ENCODE measurements at places on chromosomes 16 and 17. TPM values are rescaled to one million over a fixed set of nuclear protein-coding genes. Genes with fewer than 3 reads are reported as not detected.

YBX2 gene
- total RNA-seq: 0.81 TPM

FDXR gene
- 10.0 TPM for total RNA-seq

ALDOC gene
- total RNA-seq: 46.8 TPM

TBC1D3C gene
- 0.18 TPM for total RNA-seq

DPEP2 gene
- total RNA-seq: 1.0 TPM

ZP2 gene
- not detected for total RNA-seq

DNA sequence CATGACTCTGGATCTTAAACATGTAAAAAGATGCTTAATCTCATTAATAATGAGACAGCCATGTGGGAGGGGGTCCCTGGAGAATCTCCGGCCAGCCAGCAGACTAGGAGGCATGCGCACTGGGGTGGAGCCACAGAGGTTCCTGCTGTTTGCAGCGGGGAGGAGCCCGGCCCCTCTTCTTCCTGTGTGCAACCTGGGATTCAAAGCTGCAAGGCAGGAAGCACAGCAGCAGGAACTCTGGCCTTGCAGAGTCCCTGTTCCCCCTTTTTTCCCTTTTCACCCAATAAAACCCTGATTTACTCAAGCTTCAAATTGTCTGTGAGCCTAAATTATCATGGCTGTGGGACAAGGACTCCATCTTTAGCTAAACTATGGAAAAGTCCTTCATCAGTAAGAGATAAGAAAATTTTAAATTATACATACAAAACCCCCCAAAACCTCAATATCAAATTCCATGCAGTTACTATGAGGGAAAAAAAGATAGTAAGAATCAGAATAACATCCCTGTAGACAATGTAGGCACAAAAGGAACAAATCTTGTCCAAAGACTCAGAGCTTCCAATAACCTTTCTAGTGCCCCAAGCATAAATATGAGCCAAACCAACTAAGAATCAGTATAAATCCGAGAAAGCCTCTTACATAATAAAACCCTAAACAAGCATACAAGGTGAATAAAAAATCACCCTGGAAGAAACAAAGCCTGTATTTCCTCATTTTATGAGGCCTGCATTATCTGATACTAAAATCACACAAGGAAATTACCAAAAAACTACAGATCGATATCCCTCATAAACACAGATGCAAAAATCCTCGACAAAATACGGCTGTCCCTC is 12.1 kb downstream of the CFDP1 start:
- no peak for DNase-seq

DNA sequence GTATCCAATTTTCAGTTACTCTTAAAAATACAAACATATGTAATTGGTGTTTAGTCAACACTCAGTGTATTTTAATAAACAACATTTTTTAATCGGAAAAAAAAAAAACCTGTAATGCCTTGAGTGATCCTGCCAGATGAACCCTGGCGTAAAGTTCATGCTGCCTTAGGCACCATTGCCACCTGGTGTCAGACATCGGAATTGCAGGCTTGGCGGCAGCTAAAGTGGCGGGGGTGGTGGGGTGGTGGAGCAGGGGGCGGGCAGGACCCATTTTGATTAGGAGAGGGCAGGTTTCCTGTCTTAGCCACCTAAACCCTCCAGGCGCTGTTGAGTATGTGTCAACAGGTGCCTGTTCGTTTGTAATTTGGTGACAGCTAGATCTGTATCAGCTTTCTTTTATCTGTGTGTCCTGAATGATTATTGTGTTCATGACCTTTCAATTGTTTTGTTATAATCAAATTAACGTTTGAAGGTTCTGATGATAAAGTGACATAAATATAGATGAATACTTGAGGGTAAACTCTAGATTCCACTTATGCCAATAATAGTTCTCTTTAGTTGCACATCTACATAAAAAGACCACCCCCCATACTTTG is 588.7 kb downstream of the CDH13 start:
- peak; percentile 45 for DNase-seq

DNA sequence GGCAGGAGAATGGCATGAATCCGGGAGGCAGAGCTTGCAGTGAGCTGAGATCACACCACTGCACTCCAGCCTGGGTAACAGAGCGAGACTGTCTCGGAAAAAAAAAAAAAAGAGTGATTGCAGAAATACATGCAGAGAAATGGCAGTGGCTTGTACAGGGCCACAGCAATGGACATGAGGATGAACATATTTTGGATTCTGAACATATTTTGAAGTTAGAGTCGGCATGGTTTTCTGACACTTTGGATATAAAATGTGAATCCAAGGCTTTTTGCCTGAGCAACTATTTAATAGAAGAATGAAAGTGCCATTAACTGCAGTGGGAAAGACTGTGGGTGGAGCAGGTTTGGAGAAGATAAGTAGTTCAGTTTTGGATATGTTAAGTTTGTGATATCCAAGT is 35.8 kb downstream of the CPD start:
- no peak for DNase-seq

- no peak for DNase-seq
Measured at GRCh38 chr17:5864741-5865657, 205.2 kb upstream of the WSCD1 start.

GRCh38 chr17:64580384-64581315 is 73.9 kb downstream of the CEP95 start:
- no peak for DNase-seq

DNA sequence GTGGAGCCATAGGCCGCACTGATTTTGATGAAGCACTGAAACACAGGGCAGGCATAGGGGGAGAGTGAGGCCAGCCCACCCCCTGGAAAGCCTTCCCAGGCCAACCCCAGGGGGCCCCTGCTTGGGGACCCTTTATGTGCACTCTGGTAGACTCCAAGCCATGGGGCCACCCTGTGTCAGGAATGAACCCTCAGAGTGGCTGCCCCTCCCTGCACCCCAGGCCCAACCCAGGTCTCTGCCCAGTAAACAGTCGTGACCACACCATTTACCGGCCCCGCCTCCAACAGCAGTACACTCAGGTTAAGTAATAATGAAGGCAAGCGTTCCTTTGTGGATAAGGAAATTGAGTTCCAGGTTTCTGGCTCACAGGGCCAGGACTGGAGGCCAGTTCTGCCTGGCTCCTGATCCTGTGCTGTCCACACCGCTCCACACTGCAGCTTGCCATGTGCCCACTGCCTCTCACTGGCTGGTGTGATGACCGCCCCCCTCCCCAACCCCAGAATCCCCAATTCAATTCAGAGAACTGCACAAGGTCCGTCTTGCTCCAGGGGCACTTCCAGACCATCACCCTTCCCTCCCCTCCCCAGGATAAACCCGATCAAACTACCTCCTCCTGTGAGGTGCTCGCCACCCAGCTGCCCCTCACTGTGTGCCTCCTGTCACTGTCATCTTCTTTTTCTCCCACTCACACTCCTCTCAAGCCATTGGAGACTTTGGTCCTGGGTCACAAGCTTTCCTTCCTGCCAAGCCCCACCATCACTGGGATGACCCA is 13.6 kb downstream of the PIMREG start:
- DNase-seq: no peak

DNA sequence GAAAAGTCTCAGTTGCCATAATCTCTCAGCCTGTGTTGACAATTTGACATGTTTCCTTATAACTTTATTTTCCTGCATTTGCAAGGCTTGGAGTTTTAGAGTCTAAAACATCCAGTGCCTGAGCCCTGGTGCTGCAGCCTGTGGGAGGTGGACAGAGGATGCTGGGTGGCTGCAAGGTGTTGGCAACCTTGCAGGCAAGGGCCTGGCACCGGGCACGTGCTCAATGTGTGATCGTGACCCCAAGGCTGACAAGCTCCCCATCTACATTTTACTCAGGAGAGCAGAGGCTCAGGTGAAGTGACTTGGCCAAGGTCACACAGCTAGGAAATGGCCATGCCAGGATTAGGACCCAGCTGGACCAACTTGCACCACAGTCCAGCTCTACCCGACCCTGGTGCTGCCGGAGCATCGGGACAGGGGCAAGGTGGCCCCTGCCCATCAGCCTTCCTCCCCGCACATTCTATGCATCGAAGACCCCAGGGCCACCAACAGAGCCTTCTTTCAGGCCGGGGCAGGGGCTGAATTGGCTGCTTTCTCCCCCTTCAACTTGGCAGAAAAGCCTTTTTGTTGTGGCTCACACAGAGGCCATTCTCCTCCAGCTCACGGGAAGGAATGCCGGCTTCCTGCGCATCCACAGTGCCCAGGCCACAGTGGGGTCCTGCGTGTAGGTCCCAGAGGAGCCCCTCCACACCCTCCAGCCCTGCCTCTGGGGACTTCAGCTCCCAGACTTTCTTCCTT is 23.1 kb downstream of the MMP15 start:
- DNase-seq: no peak

Data from left lobe of liver (tissue), 2 donors.